ENCODE measurements at places on chromosomes 5 and 9.

DNA sequence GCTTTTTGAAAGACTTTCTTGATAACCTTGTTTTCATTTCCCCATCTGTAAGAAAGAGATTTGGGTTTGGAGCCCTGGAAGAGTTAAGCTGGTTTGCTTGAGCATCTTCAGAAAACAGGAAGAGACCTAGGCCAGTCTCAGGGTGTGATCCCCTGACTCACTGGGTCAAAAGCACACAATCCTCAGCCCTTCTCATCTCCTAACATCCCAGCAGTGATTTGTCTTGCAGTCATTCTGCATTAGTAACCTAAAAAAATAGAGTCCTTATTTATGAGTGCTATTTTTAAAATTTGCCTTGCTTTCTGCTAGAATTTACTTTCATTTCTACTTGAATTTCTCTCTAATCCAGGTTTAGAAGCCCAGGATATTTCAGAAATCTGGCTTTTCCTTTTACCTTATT lies 16.4 kb upstream of the ARSB start:
- no peak for DNase-seq

DNA sequence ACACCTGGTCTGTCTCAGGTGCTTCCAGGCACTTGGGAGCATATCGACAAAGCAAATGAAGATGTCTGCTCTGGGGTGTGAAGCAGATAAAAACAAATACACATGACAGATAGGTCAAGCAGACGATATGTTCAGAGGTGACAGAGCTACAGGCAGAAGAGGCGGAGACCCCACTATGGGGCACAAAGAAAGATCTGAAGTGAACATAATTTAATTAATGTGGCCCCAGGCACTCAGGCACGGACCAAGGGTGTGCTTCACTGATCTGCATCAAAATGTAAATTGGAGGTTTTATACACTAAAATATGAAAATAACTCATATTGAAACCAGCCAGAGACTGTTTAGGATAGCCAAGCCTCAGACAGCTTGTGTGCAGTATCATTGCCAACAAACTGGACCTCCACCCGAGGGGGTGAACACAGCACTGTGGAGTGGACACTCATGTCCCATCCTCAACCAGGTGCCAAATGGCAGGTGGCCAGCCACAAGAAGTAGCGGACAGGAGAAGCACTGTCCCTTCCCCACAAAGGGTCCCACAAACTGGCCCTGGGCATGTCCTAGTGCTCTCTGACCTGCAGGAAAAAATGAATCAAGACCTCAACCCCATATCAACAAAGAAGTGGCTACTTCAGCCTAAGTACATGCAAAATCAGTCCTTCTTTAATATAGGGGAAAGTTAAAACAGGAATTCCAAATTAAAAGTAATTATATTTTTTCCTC lies 29.2 kb downstream of the ROR2 start:
- DNase-seq: no peak

DNA sequence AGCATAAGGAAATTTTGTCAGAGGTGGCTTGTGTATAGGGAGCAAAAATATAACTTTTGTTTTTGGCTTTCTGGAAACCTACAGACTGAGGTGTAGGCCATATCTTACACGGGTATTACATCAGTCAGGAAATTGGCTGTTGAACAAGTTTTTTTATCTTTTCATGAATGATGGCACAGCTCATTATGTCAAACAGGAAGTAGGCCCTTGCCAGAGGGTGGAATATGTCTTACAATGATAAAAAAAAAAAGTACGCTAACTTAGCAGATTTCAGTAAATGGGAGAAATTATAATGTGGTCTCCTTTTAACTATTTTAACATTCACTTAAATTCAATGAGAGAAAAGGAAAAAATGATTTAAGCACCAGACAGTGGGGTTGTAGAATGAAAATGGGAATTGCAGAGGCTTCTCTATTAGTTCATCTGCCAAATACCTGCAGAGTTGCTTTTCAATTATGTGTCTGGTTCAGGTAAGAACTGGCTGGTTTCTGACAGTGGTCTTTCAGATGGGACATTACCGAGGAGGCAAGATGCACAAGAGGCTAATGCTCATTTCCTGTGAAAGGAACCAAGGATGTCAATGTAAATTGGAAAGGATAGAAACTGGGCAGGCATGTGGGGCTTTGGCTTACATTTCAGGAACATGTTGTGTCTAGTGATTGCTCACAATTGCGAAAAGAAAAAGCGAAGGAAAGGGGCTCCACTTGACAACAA lies 169.9 kb downstream of the NNT start:
- no peak for DNase-seq

DNA sequence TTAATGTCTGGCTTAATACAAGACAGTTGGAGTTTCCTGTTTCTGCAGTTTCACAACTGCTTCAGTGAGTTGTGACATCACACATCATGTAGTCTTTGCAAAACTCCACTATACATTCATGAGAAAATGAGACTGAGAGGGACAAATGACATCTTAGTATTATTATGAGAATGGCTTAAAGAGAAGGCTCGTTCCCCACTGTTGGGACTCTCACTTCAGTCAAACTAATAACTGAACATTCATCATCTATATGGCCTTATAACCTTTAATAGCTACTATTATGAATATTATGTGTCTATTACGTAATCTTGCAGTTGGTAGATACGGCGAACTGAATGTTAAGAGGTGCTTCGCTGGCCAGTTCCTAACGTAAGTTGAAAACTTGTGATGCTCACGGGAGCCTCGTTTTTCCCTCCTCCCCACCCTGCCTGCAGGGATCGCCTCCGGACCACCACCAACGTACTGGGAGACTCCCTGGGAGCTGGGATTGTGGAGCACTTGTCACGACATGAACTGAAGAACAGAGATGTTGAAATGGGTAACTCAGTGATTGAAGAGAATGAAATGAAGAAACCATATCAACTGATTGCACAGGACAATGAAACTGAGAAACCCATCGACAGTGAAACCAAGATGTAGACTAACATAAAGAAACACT lies 79.4 kb downstream of the SLC1A3 start:
- no peak for DNase-seq

DNA sequence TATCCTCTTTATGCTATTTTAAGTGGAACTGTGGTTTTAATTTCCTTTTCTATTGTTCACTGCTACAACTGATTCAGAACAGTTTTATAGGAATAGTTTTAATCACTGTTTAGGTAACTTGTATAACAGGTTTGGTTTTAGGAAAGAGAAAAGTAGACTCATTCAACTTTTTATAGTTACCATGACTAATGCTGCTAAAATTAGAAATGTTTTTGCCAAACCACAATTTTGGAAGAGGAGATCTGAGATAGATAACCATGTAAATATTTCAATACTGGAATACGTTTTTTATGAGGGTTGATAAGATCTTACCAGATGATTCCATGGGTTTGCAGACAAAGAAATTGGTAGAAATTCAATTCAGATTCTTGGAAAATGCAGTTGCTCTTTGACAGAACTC lies 404.6 kb upstream of the ARRDC3 start:
- no peak for DNase-seq

- no peak for DNase-seq
These were observed 1318.3 kb upstream of the DMAC1 start for GRCh38 chr9:9117866-9118265.

DNA sequence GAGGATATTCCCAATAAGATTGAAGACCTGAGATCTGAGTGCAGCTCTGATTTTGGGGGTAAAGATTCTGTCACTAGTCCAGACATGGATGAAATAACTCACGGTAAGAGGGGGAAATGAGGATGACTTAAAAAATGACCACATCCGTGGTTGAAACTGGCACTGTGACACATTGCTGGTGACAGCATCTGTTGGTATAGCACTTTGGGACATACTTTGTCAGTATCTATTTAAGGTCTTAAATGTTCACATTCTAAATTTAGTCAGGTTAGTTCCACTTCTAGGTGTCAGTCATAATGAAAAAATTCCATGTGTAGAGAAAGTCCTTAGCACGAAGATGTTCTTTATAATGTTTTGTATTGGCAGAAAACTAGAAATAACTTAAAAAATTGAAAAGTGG lies 70.9 kb downstream of the GAPVD1 start:
- DNase-seq: no peak

Measured in GM23338 (cell line).